ENCODE measurements at places on chromosomes 3 and 15.

DNA sequence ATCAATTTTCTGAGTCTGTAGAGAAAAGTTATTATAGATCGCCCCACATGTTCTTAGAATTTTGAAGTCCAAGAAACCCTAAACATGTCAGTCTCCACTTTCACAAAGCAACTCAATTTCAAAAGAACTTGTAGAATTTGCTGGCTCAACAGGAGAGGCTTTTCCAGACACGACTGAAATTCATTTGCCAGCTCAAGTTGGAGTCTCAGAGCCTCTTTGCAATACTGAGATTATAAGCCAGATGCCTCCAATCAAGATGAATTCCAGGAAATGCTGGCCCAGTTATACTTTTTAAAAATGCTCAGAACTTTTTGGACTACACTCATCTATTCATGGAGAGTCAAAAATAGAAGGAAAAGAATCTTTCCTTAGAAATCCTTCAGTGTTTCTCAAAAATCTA is 56.9 kb upstream of the NLGN1 start:
- DNase-seq = no peak

GRCh38 chr15:101172501-101173071 is 79.3 kb downstream of the CHSY1 start:
- no peak for DNase-seq

DNA sequence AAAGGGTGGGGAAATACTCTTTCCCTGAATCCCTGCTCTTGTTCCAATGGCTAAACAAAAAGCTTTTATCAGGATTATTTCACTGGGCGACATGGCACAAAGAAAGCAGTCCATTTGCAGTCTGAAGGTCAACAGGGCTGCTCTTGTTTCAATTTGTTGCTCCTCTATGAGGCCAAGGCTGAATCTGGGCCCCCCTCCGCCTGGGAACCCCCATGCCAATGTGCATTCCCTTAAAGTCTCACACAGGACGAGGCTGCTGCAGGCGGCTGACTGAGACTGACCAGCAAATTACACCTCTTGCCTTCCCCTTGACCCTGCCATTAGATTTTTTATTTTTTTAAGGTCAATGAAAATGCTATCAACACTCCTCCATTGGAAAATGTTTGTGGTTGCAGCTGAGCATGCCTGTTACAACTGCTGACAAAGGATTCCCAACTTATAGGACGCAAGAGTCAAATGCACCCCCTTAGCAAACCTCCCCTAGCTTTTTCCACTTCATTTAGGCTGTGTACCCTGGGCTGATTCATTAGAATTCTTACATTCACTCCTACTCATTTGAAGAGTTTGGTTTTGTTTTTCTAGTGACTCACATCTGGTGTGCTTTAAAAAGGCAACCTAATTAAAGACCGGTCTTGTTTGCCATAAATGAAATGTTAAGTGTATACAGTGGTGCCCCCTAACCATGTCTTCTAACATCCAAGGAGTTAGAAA is 60.8 kb upstream of the ARHGEF3 start:
- DNase-seq = no peak

DNA sequence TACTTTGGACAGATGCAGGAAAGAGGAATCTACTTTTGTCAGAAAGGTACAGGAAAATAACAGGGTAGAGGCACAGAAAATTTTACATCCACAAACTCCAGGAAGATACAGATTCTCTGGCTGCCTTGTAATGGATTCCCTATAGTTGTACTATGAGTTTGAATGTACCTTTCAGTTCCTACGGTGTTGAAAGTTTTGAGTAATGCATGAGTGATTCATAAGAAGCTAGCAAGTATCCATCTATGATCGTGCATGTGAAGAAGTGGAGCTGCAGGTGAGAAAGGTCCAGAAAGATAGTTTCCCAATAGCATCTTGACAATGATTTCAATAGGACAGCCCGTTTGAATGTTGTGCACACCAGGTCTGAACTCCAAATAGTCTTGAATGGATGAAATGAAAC is 786.5 kb upstream of the ROBO1 start:
- no peak for DNase-seq
